ENCODE measurements at places on chromosomes 6 and 20.

- DNase-seq, result no peak
Measured at GRCh38 chr20:58268421-58268821, 40.0 kb upstream of the ANKRD60 start.

GRCh38 chr6:134584847-134585516 lies 267.1 kb upstream of the SGK1 start:
- DNase-seq, result no peak

GRCh38 chr20:39660965-39661364 lies 698.8 kb downstream of the DHX35 start:
- DNase-seq, result no peak

- DNase-seq, result no peak
Measured at GRCh38 chr6:15299430-15300131, 53.7 kb downstream of the JARID2 start.

DNA sequence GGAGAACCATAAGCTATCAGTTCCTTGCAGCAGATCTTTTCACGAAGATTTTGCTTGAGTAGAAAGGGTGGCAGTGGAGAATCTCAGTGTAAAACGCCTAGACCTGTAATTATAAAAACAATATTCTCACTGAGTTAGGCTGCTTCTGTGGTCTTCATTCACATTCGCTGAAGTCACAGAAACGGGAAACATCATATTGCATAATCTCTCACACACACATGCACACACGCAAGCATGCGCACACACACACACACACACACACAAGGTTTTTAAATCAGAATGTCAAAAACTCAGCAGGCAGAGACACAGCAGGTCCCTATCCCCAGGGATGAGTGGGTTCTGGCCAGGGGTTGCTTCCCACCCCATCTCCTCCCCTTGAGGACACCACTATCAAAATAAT lies 175.5 kb downstream of the ATXN1 start:
- no peak for DNase-seq

DNA sequence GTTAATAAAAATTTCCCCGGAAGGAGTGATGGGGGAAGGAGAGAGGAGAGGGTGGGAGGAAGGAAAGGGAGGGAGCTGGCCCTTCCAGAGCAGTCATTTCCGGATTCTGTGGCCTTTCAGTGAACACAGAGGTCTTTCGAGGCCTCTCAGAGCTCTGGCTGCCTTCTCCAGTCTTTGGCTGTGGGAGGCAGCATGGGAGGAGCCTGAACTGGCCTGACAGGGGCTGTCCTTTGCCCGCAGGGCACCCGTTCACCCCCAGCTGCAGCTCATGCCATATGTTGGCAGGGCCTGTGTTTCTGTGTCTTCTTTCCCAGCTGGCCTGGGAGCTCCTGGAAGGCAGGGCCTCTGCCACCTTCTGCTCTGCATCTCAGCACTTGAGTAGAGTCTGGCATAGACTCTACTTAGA lies 95.5 kb downstream of the PPP1R14C start:
- DNase-seq, result no peak

DNA sequence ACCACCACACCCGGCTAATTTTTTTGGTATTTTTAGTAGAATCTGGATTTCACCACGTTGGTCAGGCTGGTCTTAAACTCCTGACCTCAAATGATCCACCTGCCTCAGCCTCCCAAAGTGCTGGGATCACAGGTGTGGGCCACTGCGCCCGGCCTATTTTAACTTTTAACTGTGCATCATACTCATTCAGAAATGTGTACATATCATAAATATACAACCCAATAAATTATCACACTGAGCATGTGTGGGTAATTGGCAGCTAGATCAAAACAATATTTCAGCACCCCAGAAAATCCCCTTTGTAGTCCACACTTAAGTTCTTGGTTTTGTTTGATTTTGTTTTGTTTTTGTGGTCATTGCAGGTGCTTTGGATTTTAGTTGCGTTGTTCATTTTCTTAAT lies 228.9 kb upstream of the ZNF217 start:
- no peak for DNase-seq

DNA sequence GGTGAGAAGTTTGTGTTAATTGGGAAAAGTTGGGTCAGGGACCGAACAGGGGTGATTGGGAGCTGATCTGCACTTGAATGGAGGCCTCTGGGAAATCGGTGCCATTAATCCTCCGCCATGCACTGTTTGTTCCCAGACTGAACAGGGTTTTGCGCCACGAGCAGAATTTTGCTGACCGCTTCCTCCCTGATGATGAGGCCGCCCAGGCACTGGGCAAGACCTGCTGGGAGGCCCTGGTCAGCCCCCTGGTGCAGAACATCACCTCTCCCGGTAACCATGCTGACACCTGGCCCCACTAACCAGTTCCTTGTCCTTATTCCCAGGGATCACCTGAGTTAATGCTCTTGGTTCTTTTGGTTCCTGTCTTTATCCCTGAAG lies 21.7 kb downstream of the CUL9 start:
- DNase-seq, result no peak

- DNase-seq, result no peak
Measured at GRCh38 chr20:36969478-36970186, 18.1 kb upstream of the SAMHD1 start.

GRCh38 chr6:13447949-13448724 lies 39.3 kb downstream of the GFOD1 start:
- DNase-seq, result no peak

DNA sequence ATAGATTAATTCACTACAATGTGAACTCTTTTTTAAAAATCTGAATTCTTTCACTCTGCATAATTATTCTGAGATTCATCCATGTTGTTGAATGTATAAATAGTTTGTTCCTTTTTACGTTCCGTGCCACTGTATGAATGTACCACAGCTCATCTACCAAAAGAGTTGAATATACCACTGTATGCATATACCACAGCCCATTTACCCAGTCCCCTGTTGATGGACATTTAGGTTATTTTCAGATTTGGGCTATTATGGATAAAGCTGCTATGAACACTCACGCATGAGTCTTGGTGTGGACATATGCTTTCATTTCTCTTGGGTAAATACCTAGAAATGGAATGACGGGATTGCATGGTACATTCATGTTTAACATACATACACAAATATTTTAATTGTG lies 28.2 kb downstream of the PNPLA1 start:
- no peak for DNase-seq

GRCh38 chr6:12576389-12576788 lies 140.2 kb upstream of the PHACTR1 start:
- no peak for DNase-seq

GRCh38 chr6:20447581-20448132 lies 46.0 kb downstream of the E2F3 start:
- DNase-seq, result no peak

GRCh38 chr6:1131285-1132079 lies 180.4 kb upstream of the FOXQ1 start:
- DNase-seq, result no peak

GRCh38 chr20:20343932-20344331 lies 24.0 kb upstream of the INSM1 start:
- DNase-seq, result no peak

GRCh38 chr6:52160472-52161104 lies 25.6 kb upstream of the IL17A start:
- no peak for DNase-seq

DNA sequence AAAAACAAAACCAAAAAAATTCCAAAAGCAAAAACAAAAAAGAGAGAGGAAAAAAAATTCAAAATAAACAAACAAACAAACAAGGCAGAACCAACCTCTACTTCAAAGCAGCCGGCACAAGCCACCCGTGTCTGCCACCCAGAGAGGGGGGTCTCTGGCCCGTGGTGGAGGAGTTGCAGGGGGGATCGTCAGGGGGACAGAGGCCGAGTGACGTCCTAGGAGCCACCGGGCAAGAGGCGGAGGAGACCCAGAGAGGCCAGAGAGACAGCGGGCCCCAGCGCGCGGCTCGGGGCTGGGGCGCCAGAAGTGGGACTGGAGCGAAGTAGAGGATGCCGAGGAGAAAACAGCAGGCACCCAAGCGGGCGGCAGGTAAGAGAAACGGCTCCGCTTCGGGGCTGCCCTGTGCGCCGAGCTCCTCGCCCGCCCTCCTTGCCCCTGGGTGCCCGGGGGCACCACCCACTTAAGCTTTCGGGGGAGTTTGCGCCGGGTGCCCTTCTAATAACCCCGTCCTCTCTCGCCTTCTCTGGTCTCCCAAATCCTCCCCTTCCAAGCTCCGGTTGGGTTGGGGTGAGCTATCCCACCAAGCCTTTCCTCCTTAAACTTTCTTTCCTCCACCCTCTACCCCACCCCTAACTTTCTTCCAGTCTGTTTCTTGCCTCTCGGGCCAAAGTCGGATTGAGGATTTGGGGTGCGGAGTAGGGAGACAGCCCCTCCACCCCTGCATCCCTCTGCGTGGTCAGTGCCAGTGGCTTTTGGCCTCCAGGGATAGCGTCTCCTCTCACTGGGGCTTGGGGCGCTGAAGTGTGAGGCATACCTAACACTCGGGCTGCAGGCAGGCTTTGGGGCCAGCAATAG lies 1.0 kb downstream of the TSHZ2 start:
- DNase-seq, result no peak

GRCh38 chr6:47047479-47048407 lies 5.6 kb upstream of the ADGRF1 start:
- DNase-seq, result peak; percentile 50

- no peak for DNase-seq
Measured at GRCh38 chr20:55777641-55778040, 227.7 kb downstream of the CBLN4 start.

DNA sequence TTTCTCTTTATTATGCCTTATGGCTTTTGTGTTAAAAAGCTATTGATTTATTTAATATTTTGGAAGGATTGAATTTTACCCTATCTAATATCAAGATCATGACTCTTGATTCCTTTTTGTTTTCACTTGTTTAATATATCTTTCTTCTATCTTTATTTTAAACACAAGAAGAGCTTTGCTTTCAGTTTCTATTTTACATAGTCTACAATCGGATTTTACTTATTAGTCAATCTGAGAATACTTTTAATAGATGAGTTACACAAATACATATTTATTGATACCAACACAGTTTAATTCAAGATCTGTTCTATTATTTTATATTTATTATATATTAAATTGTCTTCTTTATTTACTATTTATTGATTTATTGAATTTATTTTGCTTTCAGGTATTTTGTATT lies 218.8 kb downstream of the ESR1 start:
- DNase-seq, result no peak

GRCh38 chr6:341914-342831 lies 49.4 kb upstream of the IRF4 start:
- DNase-seq, result no peak

DNA sequence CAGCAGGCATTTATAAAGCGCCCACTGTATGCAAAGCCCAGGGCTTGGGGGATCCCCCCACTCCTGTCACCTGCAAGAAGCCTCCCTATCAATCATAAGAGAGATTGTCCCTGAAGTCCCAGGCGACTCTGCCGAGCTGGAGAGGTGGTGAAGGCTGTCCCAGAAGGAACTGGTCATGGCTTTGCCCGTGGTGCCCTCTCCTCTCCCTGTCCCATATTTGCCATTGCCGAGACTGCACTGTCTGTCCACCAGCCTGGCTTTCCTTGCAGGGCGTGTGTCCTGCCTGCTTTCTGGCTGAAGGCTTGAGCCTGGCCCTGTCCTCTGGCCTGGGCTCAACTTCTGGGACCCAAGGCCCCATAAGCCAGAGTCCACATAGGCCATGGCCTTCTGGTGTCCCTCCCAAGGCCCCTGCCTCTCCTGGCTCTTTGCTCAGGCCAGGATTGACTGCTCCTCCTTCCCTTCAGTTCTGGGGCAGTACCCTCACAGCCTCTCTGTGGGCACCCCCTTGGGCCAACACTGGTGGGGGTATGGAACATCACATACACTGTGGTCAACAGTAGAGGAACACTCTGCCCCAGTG lies 46.9 kb downstream of the CPXM1 start:
- no peak for DNase-seq

DNA sequence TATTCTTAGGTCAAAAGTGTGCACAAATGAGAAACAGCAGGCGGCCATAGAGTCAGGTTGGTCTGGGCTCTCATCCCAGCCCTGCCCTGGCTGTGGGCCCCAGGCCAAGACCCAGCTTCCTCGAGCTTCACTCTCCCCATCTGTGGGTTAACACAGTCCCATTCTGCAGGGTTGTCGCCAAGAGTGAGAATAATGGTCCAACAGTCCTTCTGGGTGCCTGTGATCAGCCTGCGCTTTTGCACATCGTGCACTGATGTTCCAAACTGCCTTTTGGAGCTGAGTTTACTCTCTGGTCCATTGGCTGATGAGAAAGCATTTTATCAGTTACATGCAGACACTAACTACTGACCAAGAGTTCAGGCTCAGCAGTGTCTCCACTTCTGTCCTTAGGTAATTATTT lies 82.6 kb downstream of the INSM1 start:
- no peak for DNase-seq

GRCh38 chr20:4861961-4862360 lies 139.3 kb downstream of the SLC23A2 start:
- no peak for DNase-seq

- DNase-seq, result no peak
Measured at GRCh38 chr6:81802356-81802755, 49.9 kb upstream of the TENT5A start.

DNA sequence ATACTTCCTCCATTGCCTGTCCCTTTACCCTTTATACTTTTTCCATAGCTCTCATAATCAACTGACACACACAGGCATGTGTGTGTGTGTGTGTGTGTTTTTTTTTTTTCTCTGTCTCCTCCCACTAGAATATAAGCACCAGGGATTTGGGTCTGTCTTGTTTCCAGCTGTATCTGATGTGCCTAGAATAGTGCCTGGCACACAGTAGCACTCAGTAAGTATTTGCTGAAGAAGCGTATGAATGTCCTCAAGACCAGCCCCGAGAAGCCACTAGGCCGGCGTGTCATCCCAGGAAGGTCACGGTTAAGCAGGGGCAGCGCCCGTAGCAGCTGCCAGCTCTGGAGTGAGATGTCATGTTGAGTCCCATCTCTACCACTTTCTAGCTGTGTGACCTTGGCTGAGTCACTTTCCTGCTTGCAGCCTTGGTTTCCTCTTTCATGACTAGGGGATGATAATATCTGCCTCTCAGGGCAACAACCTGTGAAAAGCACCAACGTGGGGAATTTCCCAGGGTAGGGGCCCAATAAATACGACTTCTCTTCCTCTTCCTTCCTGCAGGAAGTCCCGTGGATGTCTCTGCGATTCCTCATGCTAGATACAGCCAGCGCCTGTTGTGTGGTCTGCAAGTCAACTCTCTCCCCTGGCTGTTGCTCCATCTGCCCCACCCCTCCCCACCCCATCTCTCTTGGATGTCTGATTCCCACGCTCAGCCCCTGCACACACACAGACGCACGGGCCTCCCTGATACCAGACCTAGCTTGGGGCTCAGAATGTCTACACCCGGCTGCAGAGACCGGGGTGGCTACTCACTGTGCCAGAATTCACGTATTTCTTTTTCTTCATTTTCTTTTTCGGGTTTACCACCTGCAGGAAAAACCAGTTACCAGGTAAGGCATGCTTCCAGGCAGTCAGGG lies 58.1 kb downstream of the RAB44 start:
- DNase-seq, result peak; percentile 61

DNA sequence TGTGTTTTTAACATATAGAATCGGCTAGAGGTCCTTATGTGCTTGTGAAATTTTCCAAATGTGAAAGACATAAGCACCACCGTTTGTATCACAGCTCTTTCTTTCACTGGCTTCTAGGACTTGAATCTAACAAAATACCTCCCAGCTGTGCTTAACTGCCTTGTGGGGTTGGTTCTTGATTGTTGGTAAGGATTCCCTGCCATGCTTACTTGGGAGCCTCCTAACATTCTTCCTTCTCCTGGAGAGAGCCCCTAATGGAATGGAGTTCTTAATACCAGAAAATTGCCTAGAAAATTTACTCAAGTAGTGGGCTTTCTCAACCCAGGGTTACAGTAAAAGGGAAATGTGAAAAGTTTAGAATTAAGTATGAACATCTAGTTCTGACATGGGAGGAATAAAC lies 121.2 kb downstream of the COL19A1 start:
- no peak for DNase-seq
